ENCODE measurements at places on chromosomes 6 and 20.

DNA sequence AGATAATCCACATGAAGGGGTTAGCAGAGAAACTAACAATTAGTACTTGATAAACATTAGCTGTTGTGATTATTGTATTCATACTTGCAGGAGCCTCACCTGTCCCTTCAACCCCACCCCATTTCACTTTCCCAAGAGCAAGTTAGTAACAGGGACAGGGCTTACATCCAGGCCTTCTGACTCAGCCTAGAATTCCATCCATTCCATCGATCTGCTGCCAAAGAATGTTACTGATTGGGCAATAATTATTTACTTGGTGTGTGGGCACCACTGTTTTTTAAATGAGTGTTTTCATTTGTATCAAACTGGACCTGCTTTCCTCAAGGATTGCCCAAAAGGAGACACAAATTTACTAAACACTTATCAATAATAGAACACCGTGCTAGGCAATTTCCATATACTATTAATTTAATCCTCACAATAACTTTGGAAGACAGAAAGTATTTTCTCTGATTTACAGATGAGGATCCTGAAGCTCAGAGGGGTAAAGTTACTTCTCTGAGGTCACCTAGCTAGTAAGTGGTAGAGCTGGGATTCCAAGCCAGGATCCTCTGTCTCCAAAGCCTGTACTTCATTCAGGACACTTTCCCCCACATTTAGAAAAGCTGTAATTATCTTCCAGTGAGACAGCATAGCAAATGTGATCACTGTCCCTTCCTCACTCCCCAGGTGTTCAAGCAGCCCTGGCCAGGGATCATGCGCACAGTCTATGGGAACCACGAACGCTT is 32.8 kb downstream of the GSS start:
- DNase-seq: no peak

DNA sequence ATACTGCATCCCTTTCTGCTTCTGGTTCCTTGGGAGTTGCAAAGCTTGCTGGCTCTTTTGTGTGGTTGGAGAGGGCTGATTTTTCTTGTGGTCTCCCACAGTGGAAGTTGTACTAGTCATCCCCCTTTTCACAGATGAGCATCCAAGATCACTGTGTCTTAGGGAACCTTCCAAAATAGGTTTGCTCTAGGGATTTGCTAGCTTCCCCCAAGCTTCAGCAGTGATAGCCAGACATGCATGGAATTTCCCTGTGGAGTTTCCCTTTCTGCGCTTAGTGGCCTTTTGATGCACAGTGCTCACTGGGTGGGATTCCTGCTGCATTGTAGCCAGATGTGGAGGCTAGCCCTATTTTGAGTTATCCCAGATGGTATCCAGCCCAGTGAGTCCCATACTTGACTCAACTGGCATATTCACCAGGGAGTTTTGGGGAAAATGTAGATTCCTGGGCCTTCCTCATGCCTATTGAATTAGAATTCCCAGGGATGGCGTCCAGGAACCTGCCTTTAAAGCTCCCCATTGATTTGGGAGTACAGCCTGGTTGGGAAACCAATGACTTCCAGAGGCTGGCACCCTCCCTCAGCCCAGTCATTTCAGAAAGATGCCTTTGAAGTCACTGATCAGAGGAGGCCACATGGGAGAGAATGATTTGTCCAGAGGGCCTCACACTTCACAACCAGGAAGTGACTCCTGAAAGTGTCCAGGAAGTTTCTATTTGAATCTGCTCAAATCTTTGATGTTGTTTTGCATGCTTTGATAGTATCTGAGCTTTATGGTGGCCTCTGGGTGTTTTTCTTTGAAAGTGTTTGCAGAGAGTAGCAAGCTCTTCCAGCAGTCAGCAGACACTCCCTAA is 25.9 kb downstream of the PPARD start:
- no peak for DNase-seq

- DNase-seq: no peak
Measured at GRCh38 chr20:44781118-44781517, 29.2 kb downstream of the RIMS4 start.

GRCh38 chr6:10305790-10306415 is 109.0 kb downstream of the TFAP2A start:
- DNase-seq: no peak

GRCh38 chr20:48102931-48103660 is 317.8 kb upstream of the SULF2 start:
- DNase-seq: no peak

DNA sequence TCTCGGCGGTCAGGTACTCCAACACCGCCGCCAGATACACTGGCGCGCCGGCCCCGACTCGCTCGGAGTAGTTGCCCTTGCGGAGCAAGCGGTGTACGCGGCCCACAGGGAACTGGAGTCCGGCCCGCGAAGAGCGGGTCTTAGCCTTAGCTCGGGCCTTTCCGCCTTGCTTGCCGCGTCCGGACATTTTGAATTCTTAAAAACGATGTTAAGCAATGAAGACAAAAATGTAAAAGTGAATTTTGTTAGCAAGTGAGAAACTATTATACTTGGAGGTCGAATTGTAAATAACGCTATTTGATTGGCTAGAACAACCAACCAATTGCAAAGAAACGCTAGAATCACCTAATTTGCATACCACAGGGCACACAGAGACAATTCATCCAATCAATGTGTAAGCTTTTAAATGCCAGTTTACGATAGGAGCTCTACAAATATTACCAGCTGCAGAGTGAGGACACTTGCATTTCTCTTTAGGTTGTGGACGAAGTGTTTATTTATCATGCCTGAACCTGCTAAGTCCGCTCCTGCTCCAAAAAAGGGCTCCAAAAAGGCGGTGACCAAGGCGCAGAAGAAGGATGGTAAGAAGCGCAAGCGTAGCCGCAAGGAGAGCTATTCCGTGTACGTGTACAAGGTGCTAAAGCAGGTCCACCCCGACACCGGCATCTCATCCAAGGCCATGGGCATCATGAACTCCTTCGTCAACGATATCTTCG is 112.0 kb downstream of the HFE start:
- peak; percentile 64 for DNase-seq

- no peak for DNase-seq
Measured at GRCh38 chr6:54217018-54217417, 91.2 kb upstream of the TINAG start.

DNA sequence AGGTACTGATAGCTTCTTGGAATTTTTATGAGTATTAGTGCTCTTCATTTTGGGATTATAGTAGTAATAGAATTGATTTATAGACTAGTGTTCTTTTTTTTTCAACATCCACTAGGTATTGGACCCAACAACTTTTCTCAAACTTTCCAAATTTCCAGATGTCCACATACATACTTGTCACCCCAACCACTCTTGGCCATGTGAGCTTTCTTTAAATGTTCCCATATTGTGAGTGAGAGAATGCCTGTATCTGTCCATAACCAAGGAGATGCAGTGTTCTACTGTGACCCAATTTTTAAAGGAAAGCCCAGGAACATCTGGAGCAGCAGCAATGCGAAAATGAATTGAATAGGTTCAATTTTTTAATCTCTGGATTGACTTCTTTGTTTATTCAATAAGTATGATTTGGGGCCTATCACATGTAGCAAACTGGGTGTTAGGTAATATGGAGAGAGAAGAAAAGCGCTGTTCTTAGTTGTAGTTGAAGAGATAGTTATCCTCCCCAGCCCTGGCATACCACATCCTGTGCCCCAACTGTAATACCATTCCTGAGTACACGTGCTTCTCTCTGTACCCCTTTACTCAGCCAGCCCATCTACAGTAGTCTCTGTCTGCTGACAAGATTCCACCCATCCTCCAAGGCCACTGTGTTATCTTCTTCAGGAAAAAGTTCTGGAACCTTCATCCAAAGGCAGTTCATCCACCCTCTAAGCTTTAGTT is 116.8 kb upstream of the SUPT3H start:
- no peak for DNase-seq

- DNase-seq: no peak
Measured at GRCh38 chr6:85126485-85127167, 323.3 kb upstream of the NT5E start.

GRCh38 chr6:26029857-26030653 is 57.2 kb upstream of the HFE start:
- DNase-seq: no peak

DNA sequence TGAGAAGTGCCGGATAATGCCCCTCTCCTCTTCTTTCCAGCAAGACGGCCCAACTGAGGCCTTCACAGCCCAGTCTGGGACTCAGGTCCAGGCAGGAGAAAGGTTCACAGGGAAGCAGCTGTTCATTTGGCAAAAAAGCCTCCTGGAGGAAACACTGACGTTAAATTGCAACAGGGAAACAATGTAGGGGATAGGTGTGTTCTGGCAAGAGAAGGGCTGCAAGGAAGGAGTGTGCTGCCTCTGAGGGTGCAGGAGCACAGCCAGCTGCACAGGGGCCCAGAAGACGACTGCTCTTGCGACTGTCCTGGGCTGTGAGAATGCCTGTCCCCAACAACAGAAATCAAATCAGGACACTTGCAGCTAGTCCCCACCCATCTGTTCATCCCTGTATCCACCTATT is 70.6 kb upstream of the PMEPA1 start:
- DNase-seq: no peak

- no peak for DNase-seq
Measured at GRCh38 chr6:38306931-38307330, 332.8 kb downstream of the BTBD9 start.

GRCh38 chr6:88807622-88808021 is 155.8 kb downstream of the RNGTT start:
- DNase-seq: no peak

DNA sequence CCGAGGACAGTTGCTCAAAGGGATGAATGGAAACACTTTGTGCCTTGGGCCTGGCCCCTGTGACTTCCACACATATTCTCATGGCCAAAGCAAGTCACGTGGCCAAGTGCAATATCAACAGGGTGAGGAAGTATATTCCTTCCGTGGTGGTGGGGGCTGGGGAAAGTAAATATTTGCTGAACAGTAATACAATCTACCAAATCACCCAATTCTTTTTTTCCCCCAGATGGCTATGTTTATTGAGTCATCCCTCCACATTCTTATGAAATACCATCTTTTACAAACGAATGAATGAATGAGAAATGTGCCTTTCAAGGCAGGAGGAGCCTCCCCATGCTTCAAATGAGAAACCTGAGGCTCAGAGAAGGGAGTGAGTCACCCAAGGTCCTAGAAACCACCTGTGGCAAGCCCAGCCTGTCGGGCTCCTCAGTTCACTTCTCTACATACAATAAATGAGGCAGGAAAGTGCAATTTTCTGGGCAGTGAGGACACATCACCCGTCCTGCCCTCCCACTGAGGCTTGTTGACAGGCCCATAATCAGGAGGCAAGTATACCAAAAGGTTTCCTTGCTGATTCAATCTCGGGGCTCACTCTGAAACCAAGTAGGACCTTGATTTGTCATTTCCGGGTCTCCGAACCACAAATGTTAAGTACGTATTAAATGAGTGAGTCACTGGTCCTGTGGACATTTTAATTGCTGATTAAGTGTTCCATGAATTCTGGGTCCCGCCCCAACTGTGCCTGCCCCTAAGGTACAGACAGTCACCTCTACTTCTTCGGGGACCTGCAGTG is 25.3 kb upstream of the TOP1 start:
- peak; percentile 78 for DNase-seq

- no peak for DNase-seq
Measured at GRCh38 chr20:32855387-32855786, 3.3 kb upstream of the EFCAB8 start.
